Omental fat pad (tissue), 4 donors: ENCODE measurements at places on chromosomes 3 and 15.

GRCh38 chr3:167705840-167706239 is 28.9 kb downstream of the PDCD10 start:
- DNase-seq, result no peak

DNA sequence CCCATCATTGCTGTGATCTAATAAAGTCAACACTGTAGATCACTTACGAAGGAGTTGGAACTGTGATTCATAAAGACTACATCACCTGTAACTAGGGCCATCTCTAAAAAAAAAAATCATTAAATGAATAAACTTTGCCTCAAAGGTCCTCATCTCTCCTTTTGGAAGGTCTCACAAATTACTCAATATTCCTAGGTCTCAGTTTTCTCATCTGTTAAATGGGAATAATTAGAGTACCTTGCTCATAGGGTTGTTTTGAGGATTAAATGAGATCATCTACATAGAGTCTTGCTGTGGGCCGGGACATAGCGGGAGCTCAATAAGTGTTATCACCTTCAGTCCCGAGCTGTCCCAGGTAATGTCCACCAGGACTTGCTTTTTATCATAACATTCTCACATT is 335.1 kb upstream of the PROK2 start:
- no peak for DNase-seq

DNA sequence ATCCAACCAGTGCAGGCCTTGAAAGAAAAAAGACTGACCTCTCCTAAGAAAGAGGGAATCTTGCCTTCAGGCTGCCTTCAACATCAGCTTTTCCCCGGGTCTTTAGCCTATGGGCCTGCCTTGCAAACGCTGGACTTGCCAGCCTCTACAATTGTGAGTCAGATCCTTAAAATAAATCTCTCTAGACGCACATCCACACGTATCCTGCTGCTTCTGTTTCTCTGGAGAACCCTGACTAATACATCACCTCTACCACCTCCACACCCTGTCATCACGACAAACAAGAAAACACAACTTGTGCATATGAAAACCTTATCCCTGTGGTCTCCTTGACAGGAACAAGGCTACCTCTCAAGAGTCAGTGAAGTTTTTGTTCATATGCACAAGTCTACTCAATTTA is 11.8 kb downstream of the CYFIP1 start:
- no peak for DNase-seq

DNA sequence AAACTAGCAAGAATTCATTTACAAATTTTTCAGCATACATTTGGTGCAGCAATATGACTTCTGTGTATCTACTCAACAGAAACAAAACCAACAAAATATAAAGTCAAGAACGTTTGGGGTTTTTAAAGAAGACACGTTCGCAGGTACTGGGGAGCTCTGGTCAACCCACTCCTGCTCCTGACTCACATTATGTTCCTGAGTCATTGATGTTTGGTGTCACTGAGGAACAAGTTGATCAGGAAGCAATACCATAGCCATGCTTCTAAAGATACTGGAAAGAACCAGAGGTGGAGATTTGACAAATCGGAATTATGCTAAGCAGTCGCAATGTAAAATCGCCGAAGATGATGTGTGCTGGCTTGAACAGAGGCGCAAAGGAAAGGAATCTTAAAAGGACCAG is 22.0 kb downstream of the SLC4A7 start:
- no peak for DNase-seq

DNA sequence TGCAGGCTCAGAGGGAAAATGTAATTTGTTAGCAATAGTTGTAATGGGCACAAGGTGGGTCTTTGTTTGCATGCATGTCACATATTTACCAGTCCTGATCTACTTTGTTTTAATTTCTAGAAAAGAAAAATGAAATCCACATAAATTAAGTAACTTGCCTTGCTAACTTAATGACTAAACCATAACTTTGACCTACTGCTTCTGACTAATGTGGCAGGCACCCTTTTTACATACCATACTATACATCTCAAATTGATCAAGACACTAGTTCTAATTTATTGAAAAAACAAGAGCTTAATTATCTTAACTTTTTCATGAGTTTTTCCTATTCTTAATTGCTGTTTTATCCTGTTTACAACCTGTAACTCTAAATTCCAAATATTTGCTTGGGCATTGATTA is 93.2 kb downstream of the ATP11B start:
- no peak for DNase-seq

GRCh38 chr15:75674366-75674765 is 26.7 kb downstream of the SNX33 start:
- DNase-seq, result no peak

GRCh38 chr3:131323014-131323413 is 58.6 kb upstream of the NUDT16 start:
- no peak for DNase-seq

DNA sequence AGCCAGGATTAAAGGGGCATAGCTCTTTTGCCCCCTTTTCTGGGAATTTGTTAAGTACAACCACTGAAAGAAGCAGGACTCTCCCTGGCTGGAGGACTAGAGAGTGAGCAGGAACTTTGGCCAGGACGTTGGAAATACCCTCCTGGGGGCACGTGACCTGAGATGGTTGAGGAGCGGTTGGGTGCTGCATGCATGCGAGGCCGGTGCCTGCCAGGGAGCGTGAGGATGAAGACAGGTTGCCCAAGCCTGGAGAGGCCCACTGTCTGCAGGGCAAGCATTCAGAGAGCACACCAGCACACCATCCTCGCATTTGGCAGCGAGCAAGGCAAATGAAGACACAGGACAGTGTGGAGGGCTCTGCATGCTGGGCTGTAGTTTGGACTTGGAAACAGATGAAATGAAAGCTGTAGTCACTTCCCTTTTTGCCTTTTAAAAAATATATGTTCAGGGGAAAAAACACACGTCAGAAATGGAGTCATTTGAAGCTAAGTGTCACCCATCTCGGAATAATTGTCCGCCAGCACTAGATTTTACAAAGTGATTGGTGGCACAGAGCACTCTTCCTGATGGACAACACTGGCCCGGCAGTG is 217.6 kb downstream of the SLCO3A1 start:
- DNase-seq, result no peak

- no peak for DNase-seq
These were observed 173.0 kb upstream of the MITF start for GRCh38 chr3:69566275-69566674.

DNA sequence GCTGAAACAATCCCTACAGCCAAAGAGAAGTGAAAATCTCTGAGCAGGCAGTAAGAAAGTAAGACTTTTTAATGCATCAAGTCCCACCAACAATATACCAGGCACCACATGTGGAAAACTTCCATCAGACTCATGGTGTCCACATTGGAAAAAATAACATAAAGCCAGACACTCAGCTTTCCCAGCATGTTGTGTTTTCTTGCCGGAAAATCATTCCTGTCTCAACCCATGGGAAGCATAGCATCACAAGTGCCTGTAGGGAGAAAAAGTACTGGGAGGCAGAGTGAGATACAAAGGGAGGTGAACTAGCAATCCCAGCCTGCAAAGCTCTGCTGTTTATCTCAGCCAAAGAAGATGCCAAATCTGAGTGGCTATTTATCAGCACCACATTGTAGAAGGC is 868.9 kb downstream of the SI start:
- no peak for DNase-seq

GRCh38 chr3:15276028-15276724 is 56.2 kb downstream of the SH3BP5 start:
- DNase-seq, result no peak

- DNase-seq, result no peak
These were observed 648.7 kb upstream of the CCDC54 start for GRCh38 chr3:106728315-106729098.

GRCh38 chr3:170204023-170204472 is 18.2 kb upstream of the PRKCI start:
- no peak for DNase-seq

GRCh38 chr3:34727700-34728099 is 911.6 kb upstream of the ARPP21 start:
- no peak for DNase-seq

- no peak for DNase-seq
These were observed 123.6 kb downstream of the VPS13C start for GRCh38 chr15:61936528-61937195.

GRCh38 chr3:185647134-185647879 is 61.2 kb downstream of the SENP2 start:
- no peak for DNase-seq

GRCh38 chr3:4045756-4046155 is 246.5 kb downstream of the LRRN1 start:
- DNase-seq, result no peak

- no peak for DNase-seq
These were observed 73.8 kb downstream of the MYO1E start for GRCh38 chr15:59298854-59299250.

DNA sequence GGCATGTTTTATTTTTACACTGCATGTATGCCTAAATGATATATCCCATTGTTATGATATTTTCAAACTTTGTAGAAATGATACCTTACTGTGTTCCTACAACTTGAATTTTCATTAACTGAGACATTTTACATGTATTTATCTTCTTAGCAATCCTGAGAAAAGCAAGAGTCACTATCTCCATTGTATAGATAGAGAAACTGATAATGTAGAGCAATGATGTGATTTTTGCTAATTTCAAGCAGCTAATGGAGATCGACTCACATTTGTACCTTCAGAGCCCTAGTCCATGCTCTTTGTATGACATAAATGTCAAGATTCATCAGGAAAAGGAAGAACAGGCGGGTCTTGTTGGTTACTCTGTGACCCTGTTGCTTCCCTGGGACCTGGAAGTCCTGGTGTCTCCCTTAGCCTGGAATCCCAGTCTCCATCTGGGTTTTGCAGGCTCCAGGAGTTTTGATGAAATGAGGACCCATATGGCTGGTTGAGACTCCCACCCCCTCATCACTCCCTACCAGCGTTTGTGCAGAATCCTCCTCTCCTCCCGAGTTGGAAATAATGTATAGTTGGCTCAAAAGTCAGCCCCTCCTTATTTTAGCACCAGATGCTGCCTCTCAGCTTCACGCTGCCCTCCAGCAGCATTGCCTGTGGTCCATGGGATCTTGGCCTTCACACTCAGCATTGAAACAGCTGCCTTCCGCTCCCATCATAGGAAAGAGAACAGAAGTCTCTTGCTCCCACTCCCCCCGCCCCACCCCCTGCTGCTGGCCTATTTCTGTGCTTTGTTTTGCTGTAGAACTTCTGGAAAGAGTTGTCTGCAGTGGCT is 67.1 kb downstream of the APBA2 start:
- no peak for DNase-seq

DNA sequence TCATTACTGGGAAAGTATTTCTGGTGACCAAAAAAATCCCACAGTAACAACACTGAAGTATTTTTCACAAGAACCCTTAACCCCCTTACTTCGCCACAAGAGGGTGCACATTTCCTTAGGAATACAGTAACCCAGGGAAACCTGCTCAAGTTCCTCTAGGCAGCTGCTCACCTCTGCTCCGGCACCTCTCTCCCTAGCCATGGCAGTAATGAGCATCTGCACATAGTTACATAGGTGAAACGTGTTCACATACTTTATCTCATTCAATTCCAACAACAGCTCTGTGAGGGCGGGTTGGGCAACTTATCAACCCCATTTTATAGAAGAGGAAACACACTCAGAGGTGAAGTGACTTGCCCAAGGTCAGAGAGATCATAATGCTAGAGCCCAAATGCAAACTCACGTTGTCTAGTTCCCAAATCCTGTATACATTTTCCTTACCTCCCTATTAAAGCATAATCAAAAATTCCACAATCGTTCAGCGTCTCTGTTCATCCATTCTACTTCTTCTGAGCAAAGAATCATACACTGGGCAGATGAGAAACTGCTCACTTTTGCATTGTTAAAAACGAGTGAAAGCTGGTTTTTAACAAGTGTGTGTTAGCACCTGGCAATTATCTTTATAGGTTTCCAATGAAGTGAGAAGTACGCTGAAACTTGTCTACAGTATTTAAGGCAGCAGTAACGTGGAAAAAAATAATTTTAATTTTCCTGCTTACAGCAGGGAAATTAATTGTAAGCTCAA is 90.7 kb downstream of the IGF2BP2 start:
- DNase-seq, result no peak

DNA sequence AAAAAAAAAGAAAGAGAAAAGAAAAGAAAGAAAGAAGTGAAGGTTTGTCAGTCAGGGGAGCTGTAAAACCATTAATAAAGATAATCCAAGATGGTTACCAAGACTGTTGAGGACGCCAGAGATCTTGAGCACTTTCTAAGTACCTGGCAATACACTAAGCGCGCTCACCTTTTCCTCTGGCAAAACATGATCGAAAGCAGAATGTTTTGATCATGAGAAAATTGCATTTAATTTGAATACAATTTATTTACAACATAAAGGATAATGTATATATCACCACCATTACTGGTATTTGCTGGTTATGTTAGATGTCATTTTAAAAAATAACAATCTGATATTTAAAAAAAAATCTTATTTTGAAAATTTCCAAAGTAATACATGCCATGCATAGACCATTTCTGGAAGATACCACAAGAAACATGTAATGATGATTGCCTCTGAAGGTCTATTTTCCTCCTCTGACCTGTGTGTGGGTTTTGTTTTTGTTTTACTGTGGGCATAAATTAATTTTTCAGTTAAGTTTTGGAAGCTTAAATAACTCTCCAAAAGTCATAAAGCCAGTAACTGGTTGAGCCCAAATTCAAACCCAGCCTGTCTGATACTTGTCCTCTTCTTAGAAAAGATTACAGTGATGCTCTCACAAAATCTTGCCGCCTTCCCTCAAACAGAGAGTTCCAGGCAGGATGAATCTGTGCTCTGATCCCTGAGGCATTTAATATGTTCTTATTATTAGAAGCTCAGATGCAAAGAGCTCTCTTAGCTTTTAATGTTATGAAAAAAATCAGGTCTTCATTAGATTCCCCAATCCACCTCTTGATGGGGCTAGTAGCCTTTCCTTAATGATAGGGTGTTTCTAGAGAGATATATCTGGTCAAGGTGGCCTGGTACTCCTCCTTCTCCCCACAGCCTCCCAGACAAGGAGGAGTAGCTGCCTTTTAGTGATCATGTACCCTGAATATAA is 2.0 kb downstream of the B2M start:
- DNase-seq, result no peak

DNA sequence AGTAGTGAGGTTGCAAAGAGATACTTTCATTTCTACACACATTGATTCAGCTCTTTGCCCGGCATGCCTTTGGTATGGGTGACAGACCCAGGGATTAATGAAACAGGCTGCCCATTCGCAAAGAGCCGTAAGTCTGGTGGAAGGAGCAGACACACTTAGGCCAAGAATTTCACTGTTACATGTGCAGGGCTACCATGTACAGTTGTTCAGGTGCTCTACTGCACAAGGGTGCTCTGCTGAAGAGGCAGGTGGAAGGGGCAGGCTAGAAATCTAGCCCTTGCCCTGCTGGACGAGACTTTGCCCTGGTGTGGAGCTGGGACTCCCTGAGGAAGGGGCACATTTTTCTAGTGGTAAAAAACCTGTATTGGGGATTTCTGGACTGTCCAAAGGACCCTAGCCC is 26.2 kb upstream of the RASGRF1 start:
- no peak for DNase-seq

DNA sequence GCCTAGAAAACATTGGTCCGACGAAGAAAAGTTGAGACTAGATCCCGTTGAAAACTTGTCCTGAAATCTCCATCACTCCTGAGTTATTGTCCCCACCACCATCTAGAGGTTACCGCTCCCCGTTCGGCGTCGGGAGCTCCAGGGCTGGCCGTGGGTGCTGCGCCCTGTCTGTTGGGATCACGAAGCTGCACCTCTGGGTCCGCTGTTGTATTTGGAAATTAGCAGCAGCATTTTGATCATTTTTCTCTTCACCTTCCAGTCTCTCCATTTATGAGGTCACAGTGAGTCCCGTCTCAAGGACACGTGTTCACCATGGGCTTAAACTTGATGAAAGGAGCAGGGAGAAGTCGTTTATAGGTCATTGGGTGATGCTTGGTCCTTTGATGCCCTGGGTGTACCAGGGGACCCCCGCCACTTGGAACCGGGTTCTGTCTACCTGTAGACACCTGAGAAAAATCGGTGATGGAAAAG is 565 bp downstream of the MANF start:
- no peak for DNase-seq

- no peak for DNase-seq
These were observed at the start of gene MGLL for GRCh38 chr3:127822041-127822681. MGLL (minus strand) TSS chr3:127822515; CDS start chr3:127822318, 197 bp downstream.
